ENCODE measurements at places on chromosomes 11 and 22.

GRCh38 chr11:82733444-82734119, at the start of gene FAM181B:
Gene FAM181B (minus strand): TSS chr11:82733864. CDS start chr11:82733729, 135 bp downstream.
- DNase-seq: peak; percentile 23

DNA sequence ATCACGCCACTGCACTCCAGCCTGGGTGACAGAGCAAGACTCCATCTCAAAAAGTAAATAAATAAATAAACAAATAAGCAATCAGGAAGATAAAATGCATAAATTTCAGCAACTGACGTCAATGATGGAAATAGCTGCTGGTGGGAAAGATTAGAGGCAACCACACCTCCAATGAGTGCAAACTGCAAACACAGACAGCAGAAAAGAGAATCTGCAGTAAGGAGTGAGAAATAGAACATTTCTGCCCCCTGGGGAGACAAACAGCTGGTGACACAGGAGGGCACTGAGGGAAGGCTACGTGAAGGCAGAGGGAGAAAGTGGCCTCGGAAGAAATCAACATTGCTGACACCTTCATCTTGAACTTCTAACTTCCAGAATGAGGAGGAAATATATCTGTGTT, 6.5 kb downstream of the PI4KA start:
- DNase-seq: no peak

DNA sequence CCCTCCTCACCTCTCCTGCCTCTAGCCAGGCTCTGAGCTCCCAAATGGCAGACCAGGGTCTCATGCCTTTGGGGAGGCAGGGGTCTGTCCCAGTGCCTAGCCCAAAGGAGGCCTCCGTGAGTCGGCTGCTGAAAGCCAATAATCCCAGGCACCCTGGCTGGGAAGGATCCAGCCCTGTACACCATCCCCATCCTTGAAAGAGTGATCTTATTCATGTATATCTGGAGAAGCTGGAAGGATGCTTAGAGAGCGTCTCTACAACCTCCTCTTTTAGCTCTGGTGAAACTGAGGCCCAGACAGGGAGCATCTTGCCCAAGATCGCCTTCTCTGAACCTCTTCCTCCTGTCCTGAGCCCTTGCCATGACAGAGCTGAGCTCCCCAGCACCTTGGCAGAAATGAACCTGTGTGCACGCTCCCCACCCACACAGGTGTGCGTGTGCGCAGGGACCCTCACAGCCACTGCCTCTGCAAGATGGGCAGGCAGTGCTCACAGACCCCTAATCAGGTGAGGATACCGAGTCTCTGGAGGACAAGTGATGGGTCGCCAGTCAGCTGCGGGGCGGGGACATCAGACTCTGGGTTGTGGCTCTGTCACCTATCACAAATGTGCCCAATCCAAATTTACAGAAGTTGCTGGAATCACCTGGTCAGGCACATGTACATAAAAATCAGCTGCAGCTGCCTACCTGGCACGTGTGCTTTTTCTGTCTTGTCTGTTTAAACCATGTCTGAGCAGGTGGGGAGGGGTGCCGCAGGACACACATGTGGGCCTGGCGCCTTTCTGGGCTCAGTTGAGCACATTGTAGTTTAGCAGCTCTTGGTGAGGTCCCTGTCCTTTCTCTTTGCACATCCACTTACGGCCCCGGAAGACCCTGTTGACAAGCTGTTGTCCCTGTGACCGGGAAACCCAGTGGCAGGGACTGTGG, 49.3 kb upstream of the WNT7B start:
- no peak for DNase-seq

DNA sequence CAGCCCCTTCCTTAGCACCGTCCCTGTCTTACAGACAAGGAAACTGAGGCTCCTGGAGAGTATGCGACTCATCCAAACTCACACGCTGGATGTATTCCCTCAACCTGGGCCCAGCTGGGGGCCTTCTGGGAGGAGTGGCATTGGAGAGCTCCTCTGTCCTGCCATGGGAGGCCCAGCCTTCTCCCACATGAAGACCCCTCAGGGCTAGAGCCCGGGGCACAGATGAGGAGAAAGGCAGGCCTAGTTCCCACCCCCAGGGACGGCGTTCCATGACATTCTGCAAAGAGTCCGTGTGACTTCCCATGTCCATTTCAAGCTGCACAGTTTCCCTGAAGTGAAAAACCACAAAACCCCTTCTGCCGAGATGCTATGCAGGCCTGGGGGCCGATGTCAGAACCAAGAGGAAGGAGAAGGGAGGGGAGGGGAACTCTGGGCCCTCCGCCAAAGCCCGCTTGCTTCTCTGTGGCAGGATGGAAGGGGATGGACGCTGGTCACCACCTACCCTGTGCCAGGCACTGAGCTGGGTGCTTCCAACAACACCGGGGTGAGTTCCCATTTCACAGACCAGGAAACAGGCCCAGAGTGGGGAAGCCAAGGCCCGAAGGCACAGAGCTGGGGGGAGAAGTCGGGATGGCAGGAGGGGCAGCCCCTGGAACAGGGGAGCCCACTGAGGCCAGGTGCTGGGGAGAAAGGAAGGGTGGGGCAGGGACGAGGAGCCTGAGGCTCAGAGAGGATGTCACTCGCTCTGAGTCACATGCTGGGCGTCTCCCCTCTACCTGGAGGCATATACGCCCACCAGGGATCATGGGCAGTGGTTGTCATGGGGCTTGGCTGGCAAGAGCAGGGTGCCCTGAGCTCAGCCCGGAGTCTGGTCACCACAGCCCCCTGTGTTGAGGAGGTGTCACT, 15.7 kb downstream of the RAC2 start:
- DNase-seq: no peak

- no peak for DNase-seq
Measured at GRCh38 chr11:95282291-95282751, 51.3 kb upstream of the SESN3 start.

DNA sequence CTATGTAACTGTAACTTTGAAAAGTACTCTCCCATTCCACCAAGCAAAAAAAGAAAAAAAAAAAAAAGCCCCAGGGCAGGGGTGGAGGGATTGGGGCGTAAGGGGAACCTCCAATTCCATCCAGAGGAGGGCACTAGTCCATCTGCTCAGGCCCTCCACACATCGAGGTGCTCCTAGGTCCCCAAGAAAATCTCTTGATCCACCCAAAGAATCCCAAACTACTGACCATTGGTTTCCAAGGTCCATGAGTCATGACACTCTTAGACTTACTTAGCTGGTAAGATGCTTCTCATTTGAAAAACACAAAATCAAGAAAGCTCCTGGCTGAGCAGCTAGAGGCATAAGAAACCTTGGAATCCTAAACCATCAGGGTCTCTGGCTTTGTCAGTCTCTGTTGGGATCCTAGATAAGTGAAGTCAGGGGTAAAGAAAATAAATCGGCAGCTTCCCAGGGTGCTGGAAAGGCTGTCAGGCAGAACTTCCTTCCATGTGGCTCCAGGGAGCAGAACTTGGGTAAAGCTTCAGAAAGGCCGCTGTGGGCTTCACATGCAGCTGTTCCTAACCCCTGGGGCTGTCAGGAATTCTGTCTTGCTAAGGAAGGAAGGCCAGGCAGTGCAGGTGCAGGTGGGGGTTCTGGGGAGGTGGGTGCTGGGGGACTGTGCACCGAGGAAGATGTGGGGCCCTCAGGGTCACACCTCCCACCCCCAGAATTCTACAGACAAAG, 49.4 kb upstream of the ADA2 start:
- DNase-seq: no peak

DNA sequence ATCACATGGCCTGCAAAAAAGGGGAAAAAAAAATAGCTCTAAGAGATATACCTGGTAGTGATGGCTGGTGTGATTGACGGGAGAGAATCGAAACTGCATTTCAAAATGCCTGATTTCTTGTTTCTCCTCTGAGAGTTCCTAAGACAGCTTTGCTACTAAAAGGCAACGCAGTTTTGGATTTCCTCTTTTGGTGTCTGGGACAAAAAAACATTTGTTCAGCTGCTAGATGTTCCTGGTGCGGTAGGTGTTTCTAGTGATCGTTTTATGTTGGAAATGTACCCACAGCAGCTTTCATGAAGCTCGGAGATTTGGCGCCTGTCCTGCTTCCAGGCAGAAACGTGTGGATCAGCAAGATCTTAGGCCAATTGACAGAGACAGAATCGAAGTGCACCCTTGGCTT, 18.1 kb downstream of the P2RX3 start:
- DNase-seq: no peak

- no peak for DNase-seq
Measured at GRCh38 chr11:37811349-37811748, 1213.3 kb upstream of the RAG2 start.

DNA sequence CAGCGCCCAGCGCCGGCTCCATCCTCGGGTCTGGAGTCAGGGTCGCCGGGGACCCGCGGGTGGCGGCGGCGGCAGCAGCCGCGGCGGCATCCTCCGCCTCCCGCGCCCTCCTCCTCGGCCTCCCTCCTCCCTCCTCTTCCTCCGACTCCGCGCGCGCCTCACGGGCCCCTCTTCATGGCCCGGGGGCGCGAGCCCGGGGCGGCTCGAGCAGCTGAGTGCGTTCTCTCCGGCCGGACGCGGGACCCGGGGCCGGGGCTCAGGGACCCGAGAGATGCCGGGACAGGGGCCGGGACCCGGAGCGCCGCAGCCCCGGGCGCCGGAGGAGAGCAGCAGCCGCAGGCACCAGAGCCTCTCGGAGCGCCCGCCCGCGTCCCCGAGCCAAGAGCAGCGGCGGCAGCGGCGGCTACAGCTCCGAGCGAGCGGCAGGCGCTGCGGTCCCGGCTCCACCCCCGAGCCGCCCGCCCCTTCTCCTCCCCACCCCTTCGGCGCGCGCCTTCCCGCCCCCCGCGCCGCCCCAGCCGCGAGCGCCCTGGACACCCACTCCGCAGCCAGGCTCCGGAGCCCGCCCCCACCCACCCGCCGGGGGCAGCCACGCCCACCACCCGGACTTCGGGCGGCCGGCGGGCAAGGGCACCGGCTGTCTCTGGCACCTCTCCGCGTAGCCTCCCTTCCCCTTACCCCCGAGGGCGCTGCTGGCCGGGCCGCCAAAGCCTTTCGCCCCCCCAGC, at the start of gene CHST1:
Gene CHST1 (minus strand): TSS at position 417 of the 727 bp plus-strand sequence. CDS start 14,699 bp downstream, outside the sequence.
- no peak for DNase-seq

DNA sequence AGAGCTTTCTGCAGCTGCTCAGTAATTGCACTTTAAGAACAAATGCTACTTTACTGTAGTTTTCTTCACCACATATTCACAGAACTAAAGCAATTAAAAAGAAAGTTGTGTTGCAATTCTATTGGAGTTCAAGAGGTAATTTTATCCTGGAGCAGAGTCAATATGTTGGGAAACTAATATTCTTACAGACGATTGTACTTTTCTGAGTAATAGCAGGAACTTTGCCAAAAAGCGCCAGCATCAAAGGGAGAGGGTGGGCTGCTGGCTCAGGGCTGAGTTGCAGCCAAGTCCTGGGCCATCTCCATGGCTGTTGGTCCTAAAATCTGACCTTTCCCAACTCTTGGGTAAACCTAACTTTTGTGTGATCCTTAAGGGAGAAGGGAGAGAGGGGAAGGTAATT, 73.6 kb upstream of the MYO18B start:
- DNase-seq: no peak

- no peak for DNase-seq
Measured at GRCh38 chr11:131713529-131714134, 343.2 kb downstream of the NTM start.

- DNase-seq: no peak
Measured at GRCh38 chr11:11996321-11997048, 11.9 kb downstream of the DKK3 start.

- DNase-seq: no peak
Measured at GRCh38 chr11:20617346-20618005, 18.1 kb downstream of the SLC6A5 start.

DNA sequence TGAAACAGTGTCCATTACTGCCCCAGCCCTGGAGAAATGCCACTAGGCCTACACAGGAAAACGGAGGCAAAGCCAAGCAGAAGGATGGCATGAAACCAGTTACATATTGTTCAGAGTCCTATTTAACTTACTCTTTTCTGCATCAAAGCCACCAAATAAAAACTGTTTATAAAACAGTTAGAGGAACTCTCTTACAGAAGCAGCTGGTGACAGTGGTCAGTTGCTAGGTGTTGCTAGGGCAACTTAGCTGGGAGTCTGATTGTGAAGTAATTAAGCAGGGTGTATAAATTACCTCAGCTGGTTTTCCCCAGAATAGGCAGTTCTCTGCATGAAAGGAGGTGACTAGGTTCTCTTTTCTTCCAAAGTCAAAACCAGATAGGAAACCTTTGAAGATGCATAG, 115.6 kb upstream of the ZBED5 start:
- DNase-seq: no peak

DNA sequence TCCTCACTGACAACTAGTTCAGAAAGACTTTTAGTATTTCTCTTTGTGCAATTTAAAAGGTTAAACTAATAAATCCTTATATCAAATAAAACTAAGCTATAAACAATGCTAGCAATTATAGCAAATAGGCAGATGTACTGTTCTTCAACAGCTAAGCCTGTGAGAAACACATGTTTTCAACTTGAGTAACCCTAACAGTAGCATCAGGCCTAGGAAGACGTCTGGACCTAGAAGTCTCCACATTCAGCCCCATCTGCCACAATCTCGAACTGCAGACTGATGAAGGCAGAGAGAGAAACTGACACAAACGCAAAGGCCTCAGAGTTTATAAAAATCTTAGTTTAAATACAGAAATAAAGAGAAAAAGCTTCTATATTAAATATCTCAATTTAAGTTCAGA, 2.5 kb downstream of the ST13 start:
- DNase-seq: no peak

- DNase-seq: no peak
Measured at GRCh38 chr22:35633520-35633919, 14.7 kb upstream of the APOL6 start.

- no peak for DNase-seq
Measured at GRCh38 chr11:108897071-108897481, 232.2 kb downstream of the DDX10 start.

DNA sequence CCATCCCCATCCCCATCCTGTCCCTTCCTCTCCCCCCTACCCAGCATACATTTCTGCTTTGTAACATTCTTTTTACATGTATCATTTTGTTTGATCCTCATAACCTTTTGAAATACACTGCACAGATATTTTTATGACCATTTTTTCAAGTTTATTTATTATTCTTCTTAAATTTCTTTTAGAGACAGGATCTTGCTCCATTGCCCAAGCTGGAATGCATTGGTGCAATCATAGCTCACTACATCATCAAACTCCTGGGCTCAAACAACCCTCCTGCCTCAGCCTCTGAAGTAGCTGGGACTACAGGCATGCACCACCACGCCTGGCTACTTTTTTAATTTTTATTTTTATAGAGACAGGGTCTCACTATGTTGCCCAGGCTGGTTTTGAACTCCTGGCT, 99.4 kb upstream of the AKIP1 start:
- no peak for DNase-seq

DNA sequence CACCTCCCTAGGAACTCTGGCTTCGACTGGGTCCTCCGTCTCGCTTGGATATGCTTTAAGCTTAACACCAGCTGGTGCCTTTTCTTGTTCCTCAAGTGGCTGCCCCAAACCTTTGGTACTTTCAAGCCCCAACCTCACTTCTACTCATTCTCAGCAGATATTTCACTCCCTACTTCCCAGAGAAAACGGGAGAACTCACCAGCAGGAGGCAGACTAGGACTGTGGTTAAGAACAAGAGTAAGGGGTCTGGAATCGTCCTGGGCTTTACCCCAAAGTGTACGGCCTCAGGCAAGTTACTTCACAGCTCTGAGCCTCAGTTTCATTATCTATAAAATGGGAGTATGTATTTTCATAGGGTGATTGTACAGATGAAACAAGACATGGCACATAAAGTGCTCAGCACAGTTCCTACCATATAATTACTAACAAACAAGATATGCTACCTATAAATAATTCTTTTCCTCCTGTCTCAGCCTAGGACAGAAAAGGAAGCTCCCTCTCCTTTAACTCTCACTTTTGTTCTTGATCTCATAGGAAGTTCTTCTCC, 37.8 kb downstream of the PAMR1 start:
- DNase-seq: no peak
